ENCODE measurements at places on chromosomes 7 and 10.

DNA sequence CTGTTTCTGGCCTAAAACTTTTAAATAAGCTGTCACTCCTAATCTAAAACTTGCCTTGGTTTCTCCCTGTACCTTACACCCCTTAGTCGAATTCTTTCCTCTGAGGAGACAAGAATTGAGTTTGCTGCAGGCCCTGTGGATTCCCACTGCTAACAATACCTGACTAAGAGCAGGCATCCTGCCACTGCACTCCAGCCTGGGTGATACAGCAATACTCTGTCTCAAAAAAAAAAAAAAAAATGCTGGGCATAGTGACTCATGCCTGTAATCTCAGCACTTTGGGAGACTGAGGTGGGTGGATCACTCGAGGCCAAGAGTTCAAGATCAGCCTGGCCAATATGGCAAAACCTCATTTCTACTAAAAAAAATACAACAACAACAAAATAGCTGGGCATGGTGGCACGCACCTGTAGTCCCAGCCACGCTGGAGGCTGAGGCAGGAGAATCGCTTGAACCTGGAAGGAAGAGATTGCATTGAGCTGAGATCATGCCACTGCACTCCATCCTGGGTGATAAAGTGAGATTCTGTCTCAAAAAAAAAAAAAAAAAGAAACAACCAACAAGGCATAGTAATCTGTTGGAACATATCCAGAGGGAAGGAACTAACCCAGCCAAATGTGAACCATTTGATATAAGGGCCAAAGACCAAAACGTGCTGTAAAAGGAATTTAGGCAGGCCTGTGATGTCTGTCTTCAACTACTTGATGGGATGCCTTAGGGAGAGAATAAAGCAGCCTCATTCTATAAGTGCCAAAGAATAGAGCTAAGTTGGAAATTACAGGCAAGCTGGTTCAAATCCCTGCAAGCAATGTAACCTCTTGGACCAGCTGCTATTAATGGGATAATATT is 732.7 kb upstream of the AUTS2 start:
- DNase-seq = no peak

- no peak for DNase-seq
These were observed 102.9 kb downstream of the FAM204A start for GRCh38 chr10:118239236-118239630.

- DNase-seq = no peak
These were observed 46.4 kb upstream of the CC2D2B start for GRCh38 chr10:95861386-95861785.

GRCh38 chr7:25864943-25865751 is 286.9 kb upstream of the NFE2L3 start:
- DNase-seq = no peak

GRCh38 chr7:93728292-93728691 is 153.8 kb upstream of the CALCR start:
- no peak for DNase-seq
